ENCODE measurements at places on chromosomes 16 and 17. TPM values are rescaled to one million over a fixed set of nuclear protein-coding genes. Genes with fewer than 3 reads are reported as not detected.

Gene ZNF18
- total RNA-seq: 5.5 TPM

Gene SLC16A5
- total RNA-seq: 50.1 TPM

Gene ABCC3
- 187 TPM for total RNA-seq

DNA sequence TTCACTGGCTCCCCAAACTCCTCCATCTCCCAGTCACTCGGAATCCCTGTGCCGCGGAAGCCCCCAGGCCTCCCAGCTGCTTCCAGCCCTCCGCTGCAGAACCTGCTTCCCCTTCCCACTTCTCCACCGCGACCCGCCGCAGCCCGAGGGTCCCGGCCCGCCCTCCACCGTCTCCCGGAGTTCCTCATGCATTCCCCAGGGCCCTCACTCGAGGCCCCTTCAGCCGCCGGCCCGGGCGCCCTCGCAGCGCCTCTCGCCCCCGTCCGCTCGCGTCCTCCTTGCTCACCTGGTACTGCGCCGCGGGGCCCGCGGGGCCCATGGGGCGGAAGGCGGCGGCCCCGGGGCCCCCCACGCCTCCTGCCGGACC lies 329 bp downstream of the SMARCD2 start:
- peak overlapping the region; percentile 93 for H3K4me3 ChIP-seq
- no peaks in the 10 kb centered on the region for H3K36me3 ChIP-seq
- peak; percentile 53 for DNase-seq
- peak overlapping the region; percentile 92 for H3K27ac ChIP-seq
- no peaks in the 10 kb centered on the region for H3K27me3 ChIP-seq

- peaks cover 9% of the 10 kb centered on the region for H3K4me1 ChIP-seq
- no peaks in the 10 kb centered on the region for H3K36me3 ChIP-seq
- peak overlapping the region; percentile 57 for H3K27ac ChIP-seq
Measured at GRCh38 chr16:57801098-57801808, 1.0 kb downstream of the KIFC3 start.
